ENCODE measurements at places on chromosomes 3 and 15.

- no peak overlapping the region for H3K4me3 ChIP-seq
- H3K4me1 ChIP-seq = no peaks in the 10 kb centered on the region
- DNase-seq = no peak
- H3K27me3 ChIP-seq = peaks cover 4% of the 10 kb centered on the region
These were observed 44.8 kb downstream of the HCN4 start for GRCh38 chr15:73323956-73324355.

DNA sequence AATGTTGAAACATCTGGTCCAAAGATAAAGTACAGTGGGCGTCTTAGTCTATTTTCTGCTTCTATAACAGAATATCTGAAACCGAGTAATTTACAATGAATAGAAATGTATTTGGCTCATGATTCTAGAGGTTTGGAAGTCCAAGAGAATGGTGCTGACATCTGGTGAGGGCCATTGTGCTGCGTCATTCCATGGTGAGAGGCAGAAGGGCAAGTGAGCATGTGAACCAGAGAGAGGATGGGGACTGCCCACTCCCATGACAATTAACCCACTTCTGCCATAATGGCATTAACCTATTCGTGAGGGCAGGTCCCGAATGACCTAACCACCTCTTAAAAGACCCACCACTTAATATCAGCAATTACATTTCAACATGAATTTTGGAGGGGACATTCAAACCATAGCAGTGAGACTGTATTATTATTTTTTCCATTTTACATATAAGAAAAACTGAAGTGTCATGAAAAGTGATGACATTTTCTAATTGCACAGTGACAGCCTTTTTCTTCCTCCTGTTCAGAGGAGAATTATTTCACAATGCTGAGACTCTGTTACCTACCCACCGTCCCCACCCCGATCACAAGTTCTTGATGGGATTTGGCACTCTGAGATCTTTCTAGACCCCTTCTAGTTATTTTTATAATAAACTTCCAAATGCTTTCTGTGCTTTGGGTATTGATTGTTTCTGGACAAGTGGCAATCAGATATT, 238.8 kb downstream of the RPLP1 start:
- H3K27me3 ChIP-seq = peaks cover 51% of the 10 kb centered on the region
- H3K4me1 ChIP-seq = no peaks in the 10 kb centered on the region
- DNase-seq = no peak
- no peaks in the 10 kb centered on the region for H3K36me3 ChIP-seq
- H3K4me3 ChIP-seq = no peak overlapping the region

- H3K36me3 ChIP-seq = peaks cover 19% of the 10 kb centered on the region
- peaks cover 3% of the 10 kb centered on the region for H3K4me1 ChIP-seq
- no peak overlapping the region for H3K4me3 ChIP-seq
- no peak overlapping the region for H3K27ac ChIP-seq
- no peak for DNase-seq
These were observed 11.8 kb upstream of the BCL2L10 start for GRCh38 chr15:52124270-52124880.

- peaks cover 39% of the 10 kb centered on the region for H3K4me1 ChIP-seq
- H3K36me3 ChIP-seq = peaks cover 6% of the 10 kb centered on the region
- H3K27ac ChIP-seq = peak overlapping the region; percentile 73
- no peaks in the 10 kb centered on the region for H3K27me3 ChIP-seq
- peak overlapping the region; percentile 58 for H3K4me3 ChIP-seq
These were observed 499.8 kb upstream of the TPRG1 start for GRCh38 chr3:188671971-188672370.

DNA sequence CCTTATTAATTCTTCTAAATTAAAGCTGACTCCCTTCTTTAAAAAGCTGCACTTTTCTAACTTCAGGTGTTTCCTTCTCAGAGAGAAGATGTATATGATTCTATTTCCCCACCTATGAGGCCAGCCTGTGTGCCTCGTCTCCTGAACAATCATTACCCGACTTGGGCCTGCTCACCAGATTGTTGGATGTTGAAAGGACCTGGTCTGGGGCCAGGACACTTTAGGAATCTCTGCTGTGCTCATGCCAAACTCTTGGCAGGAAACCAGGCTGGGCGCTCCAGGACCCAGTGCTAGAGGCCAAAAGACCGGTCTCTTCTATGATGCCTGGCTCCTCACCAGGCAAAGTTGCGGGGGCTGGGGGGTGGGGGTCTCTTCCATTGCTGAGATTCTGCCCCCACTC, 16.9 kb upstream of the LRRC31 start:
- no peak for DNase-seq
- no peaks in the 10 kb centered on the region for H3K36me3 ChIP-seq
- H3K27ac ChIP-seq = no peak overlapping the region
- H3K4me1 ChIP-seq = no peaks in the 10 kb centered on the region

DNA sequence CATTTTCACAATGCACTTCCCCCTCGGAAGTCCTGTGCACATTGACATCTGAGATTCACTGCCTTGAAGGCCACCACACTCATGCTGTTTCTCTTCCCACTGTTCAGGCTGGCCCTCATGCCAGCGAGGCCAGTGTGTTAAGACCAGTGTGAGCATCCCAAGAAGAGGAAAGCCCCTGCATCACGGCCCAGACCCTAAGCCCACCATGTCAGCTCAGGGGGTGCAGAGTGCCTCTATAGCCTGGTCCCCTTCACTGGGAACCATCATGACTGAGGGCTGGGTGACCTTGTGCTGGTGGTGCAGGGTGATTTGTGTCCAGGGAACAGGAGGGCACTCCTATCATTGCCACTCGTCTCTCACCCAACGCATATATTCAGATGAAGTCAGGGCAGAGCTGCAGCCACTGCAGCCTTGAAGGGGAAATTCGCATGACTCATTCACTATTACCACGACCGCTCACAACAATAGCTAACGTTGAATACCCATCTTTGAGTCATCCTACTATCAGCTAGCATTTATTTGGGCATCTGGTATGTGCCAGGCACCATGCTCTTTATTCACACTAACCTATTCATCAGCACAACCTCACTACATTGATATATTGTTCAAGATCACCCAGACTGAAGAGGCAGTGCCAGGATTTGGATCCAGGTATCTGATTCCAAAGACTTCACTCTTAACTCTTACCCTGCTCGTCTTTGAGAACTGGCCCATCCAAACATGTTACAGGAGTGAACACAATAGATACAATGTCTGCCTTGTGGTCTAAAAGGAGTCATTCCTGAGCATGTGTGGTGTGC, 58.8 kb upstream of the SLC6A11 start:
- no peak overlapping the region for H3K4me3 ChIP-seq
- H3K4me1 ChIP-seq = no peaks in the 10 kb centered on the region
- no peak for DNase-seq

DNA sequence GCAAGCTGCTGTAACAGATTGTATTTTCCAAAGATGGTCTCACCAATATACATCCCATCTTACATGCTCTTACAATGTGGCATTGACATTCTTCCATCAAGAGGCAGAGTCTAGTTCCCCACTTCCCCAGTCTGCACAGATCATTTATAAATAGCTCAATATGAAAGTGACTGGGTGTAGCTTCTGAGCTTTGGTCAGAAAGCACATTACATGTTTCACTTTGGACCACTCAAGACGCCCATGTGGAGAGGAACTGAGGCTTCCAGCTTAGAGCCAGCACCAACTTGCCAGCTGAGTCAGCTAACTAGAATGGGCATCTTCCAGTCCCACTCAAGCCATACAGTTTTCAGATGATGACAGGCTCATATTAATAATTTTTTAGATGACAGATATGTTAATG, 45.5 kb downstream of the GREM1 start:
- DNase-seq = no peak
- H3K36me3 ChIP-seq = peaks cover 4% of the 10 kb centered on the region
- no peak overlapping the region for H3K4me3 ChIP-seq
- H3K27me3 ChIP-seq = no peaks in the 10 kb centered on the region

GRCh38 chr3:126621171-126621570, 33.8 kb downstream of the TXNRD3 start:
- peaks cover 75% of the 10 kb centered on the region for H3K4me1 ChIP-seq
- H3K36me3 ChIP-seq = peaks cover 29% of the 10 kb centered on the region
- no peak overlapping the region for H3K4me3 ChIP-seq
- no peaks in the 10 kb centered on the region for H3K27me3 ChIP-seq

DNA sequence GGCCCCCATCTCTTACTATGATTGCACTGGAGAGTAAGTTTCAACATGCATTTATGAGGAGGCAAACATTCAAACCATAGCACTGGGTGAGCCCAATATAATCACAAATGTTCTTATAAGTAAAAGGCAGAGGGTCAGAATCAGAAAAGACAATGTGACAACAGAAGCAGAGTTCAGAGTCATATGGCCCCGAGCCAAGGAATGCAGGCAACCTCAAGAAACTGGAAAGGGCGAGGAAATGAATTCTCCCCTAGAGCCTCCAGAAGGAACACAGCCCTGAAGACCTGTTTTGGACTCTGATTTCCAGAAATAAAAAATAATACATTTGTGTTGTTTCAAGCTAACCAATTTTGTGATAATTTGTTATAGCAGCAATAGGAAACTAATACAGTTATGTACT, 81.3 kb upstream of the ABI3BP start:
- H3K36me3 ChIP-seq = no peaks in the 10 kb centered on the region
- H3K27me3 ChIP-seq = no peaks in the 10 kb centered on the region
- H3K27ac ChIP-seq = no peak overlapping the region
- no peak overlapping the region for H3K4me3 ChIP-seq
- H3K4me1 ChIP-seq = peaks cover 49% of the 10 kb centered on the region

DNA sequence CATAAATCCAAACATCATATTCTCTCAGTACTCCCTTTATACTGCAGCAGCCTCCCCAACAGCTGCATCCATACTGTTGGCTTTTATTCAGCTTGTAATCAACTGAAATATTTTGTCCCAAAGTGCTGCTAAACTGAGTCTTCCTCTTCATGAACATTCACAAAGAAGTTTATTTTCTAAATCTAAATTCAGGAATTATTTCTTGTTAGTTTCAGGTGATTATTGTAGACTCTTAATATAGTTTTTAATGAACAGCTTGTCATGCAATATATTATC, 269.3 kb upstream of the UBE2E2 start:
- no peaks in the 10 kb centered on the region for H3K36me3 ChIP-seq
- no peak for DNase-seq
- H3K27me3 ChIP-seq = peaks cover 2% of the 10 kb centered on the region
- H3K27ac ChIP-seq = no peak overlapping the region
- H3K4me1 ChIP-seq = peaks cover 9% of the 10 kb centered on the region
- no peak overlapping the region for H3K4me3 ChIP-seq

- no peak overlapping the region for H3K4me3 ChIP-seq
- H3K36me3 ChIP-seq = no peaks in the 10 kb centered on the region
- H3K4me1 ChIP-seq = no peaks in the 10 kb centered on the region
- no peak for DNase-seq
- H3K27ac ChIP-seq = no peak overlapping the region
These were observed 14.2 kb upstream of the PPP1R2 start for GRCh38 chr3:195557322-195557721.

DNA sequence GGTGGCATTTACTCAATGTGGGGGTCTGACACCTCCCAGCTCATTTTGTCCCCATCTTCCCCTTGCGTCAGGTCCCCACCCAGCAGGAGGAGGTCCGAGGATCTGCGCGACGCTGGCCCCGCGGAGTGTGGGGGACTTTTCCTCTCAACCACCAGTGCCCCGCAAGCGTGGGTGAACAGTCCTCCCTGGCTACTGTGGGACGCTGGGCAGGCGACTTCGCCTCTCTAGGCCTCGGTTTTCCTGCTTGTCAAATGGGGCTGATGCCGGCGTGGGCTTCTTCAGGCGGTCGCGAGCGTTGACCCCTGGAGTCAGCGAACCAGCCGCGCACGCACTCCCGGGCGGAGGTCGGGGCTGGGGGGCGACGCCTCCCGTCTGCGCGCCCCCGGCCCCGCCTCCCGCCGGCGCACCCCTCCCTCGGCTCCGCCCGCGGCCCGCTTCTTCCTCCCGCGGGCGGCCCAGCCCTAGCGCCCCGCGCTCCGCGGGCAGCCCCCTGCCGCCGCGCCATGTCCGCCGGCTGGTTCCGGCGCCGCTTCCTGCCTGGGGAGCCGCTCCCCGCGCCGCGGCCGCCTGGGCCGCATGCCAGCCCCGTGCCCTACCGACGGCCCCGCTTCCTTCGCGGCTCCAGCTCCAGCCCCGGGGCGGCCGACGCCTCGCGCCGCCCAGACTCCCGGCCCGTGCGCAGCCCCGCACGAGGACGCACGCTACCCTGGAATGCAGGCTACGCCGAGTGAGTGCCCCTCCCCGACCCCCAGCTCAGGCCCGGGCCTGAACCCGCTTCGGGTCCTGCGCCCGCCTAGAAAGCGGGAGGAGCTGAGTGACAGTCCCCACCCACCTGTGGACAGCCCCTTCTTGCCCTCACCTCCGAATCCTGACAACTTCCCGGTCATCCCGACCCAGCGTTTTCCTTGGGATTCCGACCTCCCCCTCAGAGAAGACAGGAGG, at the start of gene PPM1M:
TSS of gene PPM1M (plus strand) at position 438 of the 942 bp plus-strand sequence. CDS start at position 504, 66 bp downstream.
- DNase-seq = no peak
- H3K4me1 ChIP-seq = peaks cover 40% of the 10 kb centered on the region
- H3K27me3 ChIP-seq = no peaks in the 10 kb centered on the region

- no peak overlapping the region for H3K27ac ChIP-seq
- peaks cover 19% of the 10 kb centered on the region for H3K4me1 ChIP-seq
- no peaks in the 10 kb centered on the region for H3K36me3 ChIP-seq
- no peak overlapping the region for H3K4me3 ChIP-seq
- H3K27me3 ChIP-seq = peaks cover 94% of the 10 kb centered on the region
These were observed 11.0 kb downstream of the SHOX2 start for GRCh38 chr3:158095111-158095813.

GRCh38 chr3:61030469-61031035, 220.7 kb downstream of the FHIT start:
- DNase-seq = no peak
- no peaks in the 10 kb centered on the region for H3K36me3 ChIP-seq
- no peaks in the 10 kb centered on the region for H3K27me3 ChIP-seq
- H3K4me1 ChIP-seq = peaks cover 6% of the 10 kb centered on the region

DNA sequence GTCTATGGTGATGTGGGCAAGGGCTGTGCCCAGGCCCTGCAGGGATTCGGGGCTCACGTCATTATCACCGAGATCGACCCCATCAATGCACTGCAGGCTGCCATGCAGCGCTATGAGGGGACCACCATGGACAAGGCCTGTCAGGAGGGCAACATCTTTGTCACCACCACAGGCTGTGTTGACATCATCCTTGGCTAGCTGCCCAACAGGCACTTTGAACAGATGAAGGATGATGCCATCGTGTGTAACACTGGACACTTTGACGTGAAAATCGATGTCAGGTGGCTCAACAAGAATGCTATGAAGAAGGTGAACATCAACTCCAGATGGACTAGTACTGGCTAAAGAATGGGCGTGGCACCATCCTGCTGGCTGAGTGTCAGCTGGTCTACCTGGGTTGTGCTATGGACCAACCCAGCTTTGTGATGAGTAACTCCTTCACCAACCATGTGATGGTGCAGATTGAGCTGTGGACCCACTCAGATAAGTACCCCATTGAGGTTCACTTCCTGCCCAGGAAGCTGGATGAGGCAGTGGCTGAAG, 6.1 kb upstream of the USP8 start:
- no peak for DNase-seq
- H3K36me3 ChIP-seq = no peaks in the 10 kb centered on the region
- no peak overlapping the region for H3K27ac ChIP-seq

DNA sequence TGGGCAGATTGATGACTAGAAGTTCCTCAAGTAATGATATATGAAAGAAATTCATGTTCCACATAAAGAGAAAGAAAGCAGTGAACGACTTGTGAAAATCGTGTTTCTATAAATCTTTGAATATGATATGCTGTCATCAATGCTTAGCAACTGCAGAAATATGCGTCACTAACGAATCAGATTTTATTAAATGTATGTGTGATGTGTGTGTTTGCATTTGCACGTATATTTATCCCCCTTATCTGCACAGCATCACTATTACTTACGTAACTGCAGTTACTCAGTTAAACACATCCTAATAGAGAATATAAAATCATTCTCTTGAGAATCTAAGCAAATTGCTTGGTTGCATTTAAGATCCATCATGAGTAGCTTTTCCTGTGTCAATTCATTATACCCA, 468.6 kb downstream of the FGF12 start:
- H3K27ac ChIP-seq = no peak overlapping the region
- H3K36me3 ChIP-seq = no peaks in the 10 kb centered on the region
